HepG2 (cell line): ENCODE measurements at places on chromosomes 16 and 17.

GRCh38 chr17:48001197-48001596 is 30.3 kb downstream of the CDK5RAP3 start:
- DNase-seq, result no peak

GRCh38 chr17:77318021-77318420 is 177.3 kb downstream of the SEC14L1 start:
- DNase-seq, result no peak

DNA sequence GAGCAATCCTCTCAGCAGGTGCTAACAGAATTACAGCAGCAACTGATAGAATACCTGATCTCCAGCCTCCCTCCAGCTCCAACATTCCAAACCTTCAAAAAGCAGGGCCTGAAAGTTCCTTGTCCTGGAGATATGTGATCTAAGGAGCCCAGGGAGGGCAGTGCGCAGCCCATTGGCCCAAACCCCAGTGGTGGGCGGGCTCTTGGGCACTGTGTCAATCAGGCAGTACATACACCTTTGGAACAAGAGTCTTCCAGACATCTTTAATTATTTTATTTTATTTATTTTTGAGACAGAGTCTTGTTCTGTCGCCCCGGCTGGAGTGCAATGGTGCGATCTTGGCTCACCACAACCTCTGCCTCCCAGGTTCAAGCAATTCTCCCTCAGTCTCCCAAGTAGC is 24.2 kb downstream of the SLC12A3 start:
- no peak for DNase-seq

- no peak for DNase-seq
These were observed 149.8 kb upstream of the HS3ST2 start for GRCh38 chr16:22664132-22664531.

DNA sequence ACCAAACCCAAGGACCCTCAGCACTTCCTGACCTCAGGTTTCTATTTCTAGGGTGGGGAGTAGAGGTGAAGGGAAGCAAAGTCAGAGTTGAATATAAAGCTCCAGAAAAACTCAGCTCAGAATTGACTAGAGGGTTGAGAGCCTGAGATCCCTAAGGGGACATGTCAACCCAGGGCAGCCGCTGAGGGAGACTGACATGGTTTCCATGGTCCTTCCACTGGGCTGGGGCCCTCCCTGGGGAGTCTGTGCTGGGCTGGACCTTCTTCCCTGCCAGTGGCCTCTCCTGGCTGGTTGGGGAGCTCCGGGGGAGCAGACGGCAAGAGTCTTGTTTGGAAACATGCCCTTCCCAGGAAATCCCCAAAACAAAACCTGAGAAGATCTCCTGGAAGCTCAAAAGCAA is 121.3 kb downstream of the METRNL start:
- no peak for DNase-seq

DNA sequence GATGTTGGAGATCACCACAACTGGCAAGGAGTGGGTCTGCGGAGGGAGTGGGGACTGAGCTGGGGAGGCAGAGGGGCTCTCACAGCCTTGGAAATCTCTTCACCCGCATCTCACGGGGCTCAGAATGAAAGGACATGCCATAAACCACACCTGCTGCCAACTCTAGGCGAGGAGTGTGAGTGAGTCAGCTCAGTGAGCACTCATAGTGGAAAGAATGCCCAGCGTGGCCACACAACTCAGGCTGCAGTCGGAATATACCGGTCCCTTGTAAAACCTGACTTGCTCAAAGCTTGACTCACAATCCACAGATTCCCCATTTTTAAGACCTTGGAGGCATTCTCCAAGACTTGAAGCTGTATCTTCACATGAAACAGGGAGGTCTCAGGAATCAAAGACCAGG is 36.7 kb downstream of the STAT5A start:
- DNase-seq, result no peak

DNA sequence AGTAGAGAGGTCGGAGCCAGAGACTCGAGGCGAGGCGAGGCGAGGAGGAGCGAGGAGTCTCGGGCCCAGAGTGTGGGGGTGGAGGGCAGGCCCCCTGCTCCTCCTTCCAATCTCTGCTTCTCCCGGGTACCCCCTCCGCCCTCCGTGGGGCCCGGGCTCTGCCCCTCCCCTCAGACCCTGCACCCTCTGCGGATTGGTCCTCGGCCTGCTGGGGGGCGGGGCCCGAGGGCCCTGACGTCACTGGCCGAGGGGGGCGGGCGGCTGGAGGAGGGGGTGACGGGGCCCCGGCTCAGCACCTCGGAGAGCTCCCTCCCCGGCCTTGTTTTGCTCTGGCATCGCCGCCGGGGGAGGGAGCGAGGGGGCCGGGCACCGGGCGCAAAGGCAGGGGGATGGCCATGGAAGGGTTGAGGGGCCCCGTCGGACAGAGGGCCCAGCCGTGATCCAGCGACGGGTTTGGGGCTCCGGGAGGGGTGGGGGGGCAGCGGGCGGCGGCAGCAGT is at the start of gene RUNDC3A:
RUNDC3A (plus strand) TSS at position 282 of the 499 bp plus-strand sequence. CDS start 232 bp downstream, outside the sequence.
- DNase-seq, result peak; percentile 59

DNA sequence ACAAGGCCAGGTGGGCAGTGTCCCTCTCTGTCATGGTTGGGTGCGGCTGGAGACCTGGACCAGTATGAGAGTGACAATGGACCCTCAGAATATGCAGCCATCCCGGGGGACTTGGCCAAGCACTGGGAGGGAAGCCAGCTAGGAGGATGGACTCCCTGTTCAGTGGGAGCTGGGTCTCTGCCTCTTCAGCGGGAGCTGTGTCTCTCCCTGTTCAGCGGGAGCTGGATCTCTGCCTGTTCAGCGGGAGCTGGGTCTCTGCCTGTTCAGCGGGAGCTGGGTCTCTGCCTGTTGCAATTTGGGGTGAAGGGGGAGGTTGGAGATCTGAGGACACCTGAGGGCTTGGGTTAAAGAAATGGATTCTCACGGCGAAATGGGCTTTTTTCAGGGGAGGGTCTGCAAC is 3.8 kb upstream of the PRSS33 start:
- DNase-seq, result no peak

DNA sequence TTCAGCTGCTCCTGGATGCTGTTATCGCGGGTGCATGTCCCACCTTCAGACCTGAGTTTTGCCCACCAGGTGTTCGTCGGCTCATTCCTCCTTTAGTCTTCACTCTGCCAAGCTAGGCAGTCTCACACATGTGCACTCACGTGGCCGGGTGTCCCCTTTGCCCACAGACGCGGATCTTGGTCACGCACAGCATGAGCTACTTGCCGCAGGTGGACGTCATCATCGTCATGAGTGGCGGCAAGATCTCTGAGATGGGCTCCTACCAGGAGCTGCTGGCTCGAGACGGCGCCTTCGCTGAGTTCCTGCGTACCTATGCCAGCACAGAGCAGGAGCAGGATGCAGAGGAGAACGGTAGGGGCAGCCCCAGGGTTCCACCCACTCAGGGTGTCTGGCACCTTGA is 133.1 kb downstream of the ABCC6 start:
- no peak for DNase-seq

DNA sequence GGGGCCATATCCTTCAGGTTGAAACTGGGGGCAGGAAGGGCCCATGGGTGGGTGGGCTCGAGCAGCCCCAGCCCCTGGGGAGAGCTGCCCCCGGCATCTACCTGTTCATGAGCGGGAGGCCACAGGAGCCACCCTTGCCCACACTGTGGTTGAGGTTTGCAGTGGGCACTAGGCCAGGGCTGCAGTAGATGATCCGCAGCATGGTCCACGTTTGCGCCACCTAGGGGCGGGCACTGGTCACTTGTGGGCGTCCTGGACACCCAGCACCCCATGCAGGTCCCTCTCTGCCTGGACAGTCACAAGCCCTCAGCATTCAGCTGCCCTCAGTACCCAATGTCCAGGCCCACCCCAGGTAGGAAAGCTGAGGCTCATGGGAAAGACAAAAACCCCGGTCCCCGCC is 1.8 kb upstream of the JMJD8 start:
- DNase-seq, result peak; percentile 41

DNA sequence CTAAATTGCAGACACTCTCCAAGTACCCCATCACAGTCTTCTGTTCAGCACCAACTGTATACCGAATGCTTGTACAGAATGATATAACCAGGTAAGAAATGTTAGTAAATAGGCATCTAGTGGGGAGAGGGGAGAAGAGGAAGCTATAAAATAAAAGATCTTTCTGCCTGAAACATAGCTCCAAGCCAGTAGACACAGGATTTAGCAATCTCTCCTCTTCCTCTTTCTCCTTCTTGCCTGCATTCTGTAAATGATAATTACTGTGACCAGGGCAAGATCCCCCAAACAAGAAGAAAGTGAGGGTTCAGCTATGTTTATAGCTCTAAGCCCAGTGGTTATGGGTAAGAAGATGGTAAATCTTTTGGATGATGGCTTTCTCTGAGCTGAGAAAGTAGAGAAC is 17.9 kb downstream of the ACSM3 start:
- DNase-seq, result no peak

GRCh38 chr17:40607641-40608040 is 40.0 kb downstream of the SMARCE1 start:
- no peak for DNase-seq

- DNase-seq, result no peak
These were observed 17.5 kb upstream of the MLKL start for GRCh38 chr16:74718140-74718539.

- no peak for DNase-seq
These were observed 17.7 kb downstream of the KIF19 start for GRCh38 chr17:74343526-74344284.

DNA sequence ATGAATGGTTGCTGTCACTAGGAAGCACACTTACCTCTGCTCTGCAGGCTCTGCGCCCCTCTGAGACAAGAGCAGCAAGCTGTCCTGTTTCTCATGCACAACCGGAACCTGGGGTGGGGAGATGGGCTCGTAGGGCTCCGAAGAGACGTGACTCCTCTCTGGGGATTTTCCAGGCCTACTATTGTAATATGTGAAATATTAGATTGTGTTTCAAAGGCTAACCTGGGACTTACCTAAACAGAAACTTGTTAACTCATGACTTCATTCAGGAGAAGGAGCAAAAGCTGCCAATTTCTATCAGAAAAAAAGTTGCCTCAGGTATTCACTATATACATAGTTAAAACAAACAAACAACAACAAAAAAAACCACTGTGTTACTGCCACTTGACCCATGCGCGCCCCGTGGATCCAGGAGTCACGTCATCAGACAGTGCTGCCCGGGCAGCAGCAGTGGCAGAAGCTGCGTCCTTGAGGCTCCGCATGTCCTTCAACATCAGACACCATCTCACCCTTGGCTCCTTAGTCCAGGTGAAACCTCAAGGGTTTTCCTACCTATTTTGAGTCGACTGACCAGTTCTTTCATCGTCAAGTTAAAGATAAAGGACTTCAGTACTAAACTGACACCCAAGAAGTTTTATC is 49.3 kb downstream of the TTC19 start:
- DNase-seq, result no peak

DNA sequence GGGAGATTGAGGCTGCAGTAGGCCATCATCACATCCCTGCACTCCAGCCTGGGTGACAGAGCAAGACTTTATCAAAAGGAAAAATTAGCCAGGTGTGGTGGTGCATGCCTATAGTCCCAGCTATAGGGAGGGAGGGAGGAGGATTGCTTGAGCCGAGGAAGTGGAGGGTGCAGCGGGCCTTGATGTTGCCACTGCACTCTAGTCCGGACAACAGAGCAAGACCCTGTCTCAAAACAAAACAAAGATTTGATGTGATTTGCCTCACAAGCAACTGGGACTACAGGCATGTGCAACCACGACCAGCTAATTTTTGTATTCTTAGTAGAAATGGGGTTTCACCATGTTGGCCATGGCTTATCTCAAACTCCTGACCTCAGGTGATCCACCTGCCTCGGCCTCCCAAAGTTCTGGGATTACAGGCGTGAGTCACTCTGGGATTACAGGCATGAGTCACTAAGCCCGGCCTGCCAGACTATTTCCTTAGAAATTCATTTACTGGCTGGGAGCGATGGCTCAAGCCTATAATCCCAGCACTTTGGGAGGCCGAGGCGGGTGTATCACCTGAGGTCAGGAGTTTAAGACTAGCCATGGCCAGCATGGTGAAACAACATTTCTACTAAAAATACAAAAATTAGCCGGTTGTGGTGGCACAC is 11.5 kb downstream of the UBE2G1 start:
- DNase-seq, result no peak

- peak; percentile 73 for DNase-seq
These were observed 3.2 kb downstream of the MYL11 start for GRCh38 chr16:30377812-30378235.

DNA sequence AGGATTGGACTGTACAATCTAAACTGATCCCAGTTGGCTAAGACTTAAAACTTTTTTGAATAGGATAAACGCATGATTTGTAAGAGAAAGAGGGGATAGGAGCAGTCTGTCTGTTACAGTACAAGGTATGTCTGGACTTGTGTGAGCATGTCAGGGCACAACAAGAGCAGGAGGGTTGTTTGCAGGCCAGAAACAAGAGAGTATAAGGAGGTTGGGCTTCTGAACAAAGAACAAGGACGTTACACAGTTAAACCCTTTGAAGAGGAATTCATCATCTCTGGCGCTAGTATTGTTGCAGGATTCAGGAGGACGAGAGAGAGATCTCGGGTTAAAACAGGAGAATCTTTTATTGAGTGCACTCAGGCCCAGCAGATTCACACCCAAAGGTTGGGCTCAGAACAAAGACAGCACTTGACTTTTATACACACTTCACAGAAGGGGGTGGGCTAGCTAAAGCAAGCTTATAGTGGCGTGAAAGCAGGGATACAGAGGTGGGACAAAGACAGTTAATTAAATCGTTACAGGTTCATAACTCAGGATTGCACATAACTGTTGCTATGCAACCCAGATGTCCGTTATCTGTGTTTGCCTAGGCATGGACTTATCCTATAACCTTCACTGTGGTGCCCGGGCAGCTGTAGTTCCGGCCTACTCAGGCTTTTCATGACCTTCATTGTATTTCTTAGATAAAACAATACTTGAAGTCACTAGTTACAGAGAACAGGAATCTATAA is 34.3 kb downstream of the SEC14L1 start:
- DNase-seq, result no peak

DNA sequence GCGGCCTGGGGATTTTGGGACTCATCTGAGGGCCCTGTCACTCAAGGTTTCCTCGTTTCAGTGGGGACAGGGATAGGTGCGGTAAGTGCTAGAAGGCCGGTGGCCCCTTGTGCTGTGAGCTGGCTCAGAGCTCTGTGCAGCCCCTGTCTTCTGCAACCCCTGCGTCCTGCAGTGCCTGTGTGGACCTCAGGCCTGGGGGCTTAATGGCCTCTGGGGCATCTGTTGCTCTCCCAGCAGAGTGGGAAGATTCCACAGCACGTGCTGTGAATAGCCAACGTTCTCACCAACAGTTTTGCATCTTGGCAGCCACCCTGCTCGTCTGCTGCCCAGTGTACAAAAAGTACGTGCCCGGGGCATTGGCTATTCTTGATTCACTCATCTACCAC is 4.9 kb downstream of the FOXC2 start:
- no peak for DNase-seq

GRCh38 chr16:80407265-80407987 is 133.4 kb upstream of the DYNLRB2 start:
- DNase-seq, result peak; percentile 92

DNA sequence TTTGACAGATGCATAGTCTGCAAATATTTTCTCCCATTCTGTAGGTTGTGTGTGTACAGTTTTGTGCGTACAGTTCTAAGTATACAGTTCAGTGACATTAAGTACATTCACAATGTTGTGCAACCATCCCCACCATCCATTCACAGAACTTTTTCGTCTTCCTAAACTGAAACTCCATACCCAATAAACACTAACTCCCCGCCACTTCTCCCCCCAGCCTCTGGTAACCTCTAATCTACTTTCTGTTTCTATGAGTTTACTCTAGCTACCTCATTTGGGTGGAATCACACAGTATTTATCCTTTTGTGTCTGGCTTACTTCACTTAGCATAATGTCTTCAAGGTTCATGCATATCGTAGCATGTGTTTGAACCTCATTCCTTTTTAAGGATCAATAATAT is 14.3 kb downstream of the PIK3R5 start:
- no peak for DNase-seq
